ENCODE measurements at places on chromosomes 12 and 14.

GRCh38 chr12:193261-193660 is 20.7 kb downstream of the SLC6A12 start:
- DNase-seq: no peak

- DNase-seq: no peak
Measured at GRCh38 chr14:96481731-96482314, 20.4 kb upstream of the PAPOLA start.

- no peak for DNase-seq
Measured at GRCh38 chr14:36320897-36321381, 502 bp upstream of the MBIP start.

DNA sequence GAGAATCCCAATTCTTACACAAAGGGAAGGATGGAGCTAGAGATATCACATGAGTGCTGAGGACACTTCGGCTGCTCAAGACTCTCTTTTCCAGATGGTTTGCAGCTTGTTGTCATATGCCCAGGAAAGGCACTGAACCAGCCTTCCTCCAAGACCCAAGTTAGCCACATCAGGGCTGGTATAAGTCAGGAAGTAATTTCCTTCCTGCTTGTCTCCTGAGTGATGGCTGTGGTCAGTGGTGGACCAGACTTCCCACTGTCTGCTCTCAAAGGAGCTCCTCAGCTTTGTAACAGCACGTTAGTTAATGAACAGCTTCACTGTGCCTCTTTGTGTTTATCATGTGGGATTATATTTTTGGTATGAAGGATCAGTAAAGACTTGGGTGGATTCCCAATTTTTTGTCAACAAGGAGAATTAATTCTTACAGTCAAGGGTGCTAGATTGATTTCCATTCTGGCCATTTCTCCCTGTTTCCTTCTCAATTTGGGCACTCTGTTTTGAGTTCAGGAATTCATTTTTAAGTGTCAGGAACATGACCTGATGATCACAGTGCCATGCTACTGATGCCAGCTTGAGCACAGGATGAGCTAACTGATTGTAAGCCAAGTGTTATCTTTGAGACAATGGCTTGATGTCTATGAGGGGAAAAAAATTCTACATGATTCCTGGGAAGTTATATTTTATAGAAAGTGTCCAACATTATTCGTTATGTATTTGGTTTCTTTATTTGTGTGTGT is 145.8 kb downstream of the GCH1 start:
- DNase-seq: no peak

DNA sequence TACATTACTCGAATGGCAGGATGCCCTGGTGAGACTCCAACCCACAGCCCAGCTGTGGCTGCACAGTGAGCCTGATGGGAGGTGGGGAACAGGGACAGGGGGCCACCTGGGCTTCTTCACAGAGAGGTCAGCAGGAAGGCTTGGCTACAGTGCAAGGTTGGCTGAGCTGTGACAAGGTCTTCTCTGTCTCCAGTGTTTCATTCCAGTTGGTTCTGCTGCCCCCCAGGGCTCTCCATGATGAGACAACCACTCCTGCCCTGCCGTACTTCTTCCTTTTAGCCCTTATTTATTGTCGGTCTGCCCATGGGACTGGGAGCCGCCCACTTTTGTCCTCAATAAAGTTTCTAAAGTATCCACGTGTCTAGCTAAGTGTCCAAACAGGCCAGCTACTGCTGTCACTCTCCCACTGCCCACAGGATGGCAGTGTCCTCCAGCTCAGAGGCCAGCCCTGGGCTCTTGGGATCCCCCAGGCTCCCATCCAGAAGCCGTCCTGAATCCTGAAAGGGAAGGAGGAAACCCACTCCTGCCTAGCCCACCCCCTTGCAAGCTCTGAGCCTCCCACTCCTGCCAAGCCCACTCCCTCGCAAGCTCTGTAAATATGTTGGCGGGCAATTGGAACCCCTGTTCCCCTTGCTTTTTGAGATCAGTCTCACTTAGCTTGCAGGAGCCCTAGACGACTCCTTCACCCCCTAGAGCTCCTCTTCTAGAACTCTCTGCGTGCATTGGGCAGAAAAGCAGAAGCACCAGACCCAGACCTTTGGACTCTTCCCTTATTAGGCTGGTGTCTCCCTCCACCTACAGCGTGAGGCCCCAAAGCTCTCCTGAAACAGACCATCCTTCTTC is 5.4 kb downstream of the C1QL4 start:
- DNase-seq: peak; percentile 45

- DNase-seq: no peak
Measured at GRCh38 chr14:90721619-90722305, 94.5 kb downstream of the TTC7B start.

All from NCI-H1417 (cell line).